Upper lobe of left lung (tissue), 6 donors: ENCODE measurements at places on chromosomes 4 and X. TPM values are rescaled to one million over a fixed set of nuclear protein-coding genes. Genes with fewer than 3 reads are reported as not detected.
A peak's percentile ranks its signal among the peaks of the same experiment; 100 is the strongest.

GPR34 gene
- total RNA-seq: 1.6 TPM

CD40LG gene
- total RNA-seq: 0.79 TPM

FAM241A gene
- 1.9 TPM for total RNA-seq

GPR82 gene
- not detected for total RNA-seq

BTK gene
- 34.7 TPM for total RNA-seq

SLC6A14 gene
- total RNA-seq: 49.8 TPM

NR3C2 gene
- 29.8 TPM for total RNA-seq

DNA sequence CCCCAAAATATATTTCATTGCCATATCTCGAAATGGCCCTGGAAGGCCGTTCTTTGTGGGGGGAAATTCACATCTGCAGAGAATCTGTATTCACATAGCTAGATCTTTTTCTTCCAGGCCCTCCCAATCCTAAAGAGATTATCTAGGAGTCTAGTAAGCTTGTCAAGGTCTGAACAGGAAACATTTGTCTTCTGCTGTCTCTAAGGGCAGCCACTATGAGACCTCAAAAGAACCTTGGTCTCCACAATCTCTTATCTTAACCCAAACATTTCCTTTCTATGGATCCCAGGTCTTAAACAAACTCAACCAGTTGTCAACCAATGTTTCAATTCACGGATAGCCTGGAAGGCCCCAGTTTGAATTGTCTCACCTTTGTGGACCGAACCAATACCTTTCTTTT, 45.0 kb downstream of the CRLF2 start:
- H3K36me3 ChIP-seq: no peaks in the 10 kb centered on the region
- H3K4me3 ChIP-seq: no peak overlapping the region
- H3K27me3 ChIP-seq: peaks cover 2% of the 10 kb centered on the region
- DNase-seq: no peak
- no peaks in the 10 kb centered on the region for H3K4me1 ChIP-seq
- H3K27ac ChIP-seq: no peak overlapping the region

DNA sequence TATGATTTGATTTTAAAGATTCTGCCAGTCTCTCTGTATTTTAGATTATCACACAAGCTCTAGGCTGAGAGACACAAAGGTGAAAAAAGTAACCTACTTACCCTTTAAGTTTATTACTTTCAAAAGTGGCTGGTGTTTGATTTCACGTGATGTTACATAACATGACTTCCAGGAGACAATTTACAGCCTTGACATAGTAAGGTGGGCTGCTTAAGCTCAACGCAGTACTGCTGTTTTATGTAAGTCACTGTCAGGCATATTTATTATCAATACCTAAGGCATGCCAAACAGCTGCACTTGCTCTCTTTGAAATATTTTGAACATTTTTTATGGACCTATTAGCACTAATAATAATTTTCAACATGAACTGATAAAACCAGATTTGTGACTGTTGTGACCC, 451.5 kb upstream of the FAM241A start:
- H3K4me3 ChIP-seq: no peak overlapping the region
- no peaks in the 10 kb centered on the region for H3K27me3 ChIP-seq
- H3K4me1 ChIP-seq: peaks cover 2% of the 10 kb centered on the region

GRCh38 chrX:49106930-49107329, 16.6 kb downstream of the GPKOW start:
- DNase-seq: peak; percentile 33
- no peak overlapping the region for H3K4me3 ChIP-seq
- no peaks in the 10 kb centered on the region for H3K4me1 ChIP-seq
- no peaks in the 10 kb centered on the region for H3K27me3 ChIP-seq
- H3K27ac ChIP-seq: no peak overlapping the region
- peaks cover 3% of the 10 kb centered on the region for H3K36me3 ChIP-seq

GRCh38 chr4:102598762-102599374, 97.7 kb downstream of the NFKB1 start:
- H3K27ac ChIP-seq: peak overlapping the region; percentile 29
- no peaks in the 10 kb centered on the region for H3K4me1 ChIP-seq
- no peaks in the 10 kb centered on the region for H3K27me3 ChIP-seq
- no peak for DNase-seq

GRCh38 chrX:139974471-139974870, 9.2 kb upstream of the CXorf66 start:
- H3K4me3 ChIP-seq: no peak overlapping the region
- H3K27me3 ChIP-seq: no peaks in the 10 kb centered on the region
- no peaks in the 10 kb centered on the region for H3K4me1 ChIP-seq
- no peak overlapping the region for H3K27ac ChIP-seq
- no peaks in the 10 kb centered on the region for H3K36me3 ChIP-seq

GRCh38 chr4:13891544-13891939, 264.0 kb upstream of the BOD1L1 start:
- no peak overlapping the region for H3K4me3 ChIP-seq
- H3K36me3 ChIP-seq: no peaks in the 10 kb centered on the region
- H3K27ac ChIP-seq: no peak overlapping the region

DNA sequence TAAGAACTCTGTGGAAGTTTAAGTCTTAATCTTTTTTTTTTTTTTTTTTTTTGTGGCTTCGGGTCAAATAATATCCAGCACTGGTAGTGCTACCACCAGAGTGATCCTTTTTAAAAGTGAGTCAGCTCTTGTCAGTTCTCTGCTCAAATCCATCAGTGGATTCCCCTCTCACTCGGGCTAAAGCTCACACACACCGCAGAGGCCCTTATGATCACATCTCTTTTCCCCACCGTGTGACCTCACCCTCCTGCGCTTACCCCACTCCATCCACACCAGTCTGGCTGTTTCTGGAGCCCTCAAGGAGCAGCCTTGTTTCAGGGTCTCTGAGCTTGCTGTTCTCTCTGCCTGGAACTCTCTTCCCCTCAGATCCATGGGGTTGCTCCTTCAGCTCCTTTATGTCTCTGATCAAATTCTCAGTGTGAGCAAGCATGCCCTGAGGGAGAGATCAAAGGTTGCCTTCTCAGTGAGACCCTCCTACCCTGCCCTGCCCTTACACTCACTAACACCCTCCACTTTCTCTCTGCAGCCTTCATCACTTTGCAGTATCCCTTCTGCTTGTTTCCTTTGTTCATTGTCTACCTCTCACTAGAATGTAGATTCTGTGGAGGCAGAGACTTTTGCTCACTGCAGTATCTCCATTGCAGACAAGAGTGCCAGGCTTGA, 19.8 kb upstream of the BEND4 start:
- no peaks in the 10 kb centered on the region for H3K27me3 ChIP-seq
- DNase-seq: no peak
- no peak overlapping the region for H3K4me3 ChIP-seq
- no peaks in the 10 kb centered on the region for H3K36me3 ChIP-seq
- no peak overlapping the region for H3K27ac ChIP-seq
- H3K4me1 ChIP-seq: no peaks in the 10 kb centered on the region

- no peak overlapping the region for H3K4me3 ChIP-seq
- no peak for DNase-seq
- no peaks in the 10 kb centered on the region for H3K27me3 ChIP-seq
- no peaks in the 10 kb centered on the region for H3K4me1 ChIP-seq
Measured at GRCh38 chr4:98682719-98683118, 24.3 kb upstream of the TSPAN5 start.

DNA sequence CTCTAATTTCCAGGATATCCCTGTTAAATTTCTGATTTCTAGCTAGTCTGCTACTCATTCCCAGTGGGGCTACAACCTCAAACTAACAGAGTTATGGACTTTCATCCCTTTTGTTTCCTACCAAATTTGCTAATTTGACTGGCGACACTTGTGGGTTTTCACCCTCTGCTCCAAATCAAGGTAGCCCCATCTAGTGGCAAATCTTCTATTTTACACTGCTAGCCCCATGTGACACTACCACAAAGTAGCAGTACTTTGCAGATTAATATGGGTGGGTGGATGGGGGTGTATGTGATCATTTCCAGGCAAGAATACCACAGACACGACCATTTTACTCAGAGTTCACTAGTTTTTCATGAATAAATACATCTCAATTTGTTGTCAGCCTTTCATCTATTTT, 150.3 kb downstream of the MSL3 start:
- no peaks in the 10 kb centered on the region for H3K27me3 ChIP-seq
- no peak overlapping the region for H3K27ac ChIP-seq
- no peaks in the 10 kb centered on the region for H3K36me3 ChIP-seq
- H3K4me1 ChIP-seq: no peaks in the 10 kb centered on the region
- H3K4me3 ChIP-seq: no peak overlapping the region

GRCh38 chr4:10151182-10151581, 34.6 kb upstream of the WDR1 start:
- H3K36me3 ChIP-seq: no peaks in the 10 kb centered on the region
- no peak for DNase-seq
- H3K4me3 ChIP-seq: no peak overlapping the region

GRCh38 chr4:139694522-139695107, 29.0 kb downstream of the MGST2 start:
- no peak overlapping the region for H3K4me3 ChIP-seq
- no peak overlapping the region for H3K27ac ChIP-seq
- peaks cover 4% of the 10 kb centered on the region for H3K36me3 ChIP-seq

DNA sequence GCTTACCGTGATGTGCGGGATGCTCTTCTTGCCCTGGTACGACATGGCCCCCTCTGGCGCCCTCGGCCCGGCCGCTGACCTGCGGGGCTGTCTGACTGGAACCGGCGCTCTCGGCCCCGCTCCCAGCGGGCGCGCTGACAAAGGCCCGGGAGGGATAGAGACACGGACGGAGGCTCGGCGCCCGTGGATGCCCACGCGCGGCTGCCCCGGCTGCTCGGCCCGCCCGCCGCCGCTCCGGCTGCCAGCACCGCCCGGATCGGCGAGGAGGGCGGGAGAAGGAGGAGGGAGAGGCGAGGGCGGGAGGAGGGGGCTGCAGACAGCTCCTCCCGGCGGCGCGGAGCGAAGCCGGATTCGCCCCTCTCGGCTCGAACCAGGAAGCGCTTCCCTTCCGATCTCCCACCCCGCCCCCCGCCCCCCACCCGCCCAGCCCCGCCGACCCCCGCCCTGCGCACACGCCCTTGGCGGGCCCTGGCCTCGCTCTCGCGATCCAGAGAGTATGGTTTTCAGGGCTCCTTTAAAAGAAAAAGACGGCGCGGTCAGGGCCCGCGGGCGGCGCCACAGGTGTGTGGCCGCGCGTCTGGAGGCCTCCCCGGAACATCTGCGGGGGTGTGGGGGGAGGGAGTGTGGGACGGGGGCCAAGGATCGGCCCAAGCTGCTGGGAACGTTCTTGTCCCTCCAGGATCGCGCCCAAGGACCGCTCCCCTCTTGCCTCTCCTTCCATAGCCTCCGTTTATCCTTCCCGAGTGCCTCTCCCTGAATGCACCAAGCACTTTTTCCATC, 4.5 kb downstream of the CRMP1 start:
- H3K27me3 ChIP-seq: peaks cover 12% of the 10 kb centered on the region
- H3K36me3 ChIP-seq: no peaks in the 10 kb centered on the region
- peaks cover 30% of the 10 kb centered on the region for H3K4me1 ChIP-seq
- H3K27ac ChIP-seq: peak overlapping the region; percentile 63
